Adipocyte (in vitro differentiated cells): ENCODE measurements at places on chromosomes 7 and 10.
A peak's percentile ranks its signal among the peaks of the same experiment; 100 is the strongest.

DNA sequence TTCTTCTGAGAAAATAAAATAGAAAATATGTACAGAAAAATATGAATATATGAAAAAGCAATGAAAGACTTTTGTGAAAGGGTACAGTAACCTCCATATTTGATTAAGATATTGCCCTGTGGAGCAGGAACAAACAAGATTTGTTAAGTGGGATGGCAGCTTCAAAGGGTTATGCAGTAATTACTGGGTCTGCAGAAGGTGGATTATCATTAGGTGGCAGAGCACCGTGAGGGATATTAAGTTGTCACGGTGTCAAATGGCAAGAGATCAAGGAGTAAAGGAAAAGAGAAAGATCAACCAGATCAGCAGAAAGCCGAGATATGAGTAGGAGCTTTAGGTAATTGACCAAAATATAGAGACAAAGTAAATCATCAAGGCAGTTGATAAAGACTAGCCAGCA lies 44.1 kb downstream of the DGKB start:
- no peak for DNase-seq

GRCh38 chr7:93232673-93233018 lies 480 bp downstream of the VPS50 start:
- peak; percentile 24 for DNase-seq

DNA sequence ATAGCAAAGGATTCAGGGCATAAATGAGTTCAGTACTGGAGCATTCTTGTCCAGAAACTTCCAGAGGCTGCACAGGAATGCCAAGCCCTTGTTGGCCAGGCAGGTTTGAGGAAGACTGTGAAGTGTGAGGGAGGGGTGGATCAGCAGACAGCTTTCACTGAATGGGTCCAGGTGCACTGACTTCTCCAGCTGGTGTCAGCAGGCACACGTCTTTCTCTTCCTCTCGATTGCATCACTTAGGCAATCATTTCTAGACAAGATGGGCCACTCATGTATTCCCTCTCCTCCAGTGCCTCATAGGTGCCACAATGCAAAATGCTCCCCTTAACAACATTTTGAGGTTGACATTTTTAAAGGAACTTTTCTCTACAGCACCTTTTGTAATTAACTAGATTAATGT lies 15.6 kb upstream of the PLEKHS1 start:
- peak; percentile 17 for DNase-seq

DNA sequence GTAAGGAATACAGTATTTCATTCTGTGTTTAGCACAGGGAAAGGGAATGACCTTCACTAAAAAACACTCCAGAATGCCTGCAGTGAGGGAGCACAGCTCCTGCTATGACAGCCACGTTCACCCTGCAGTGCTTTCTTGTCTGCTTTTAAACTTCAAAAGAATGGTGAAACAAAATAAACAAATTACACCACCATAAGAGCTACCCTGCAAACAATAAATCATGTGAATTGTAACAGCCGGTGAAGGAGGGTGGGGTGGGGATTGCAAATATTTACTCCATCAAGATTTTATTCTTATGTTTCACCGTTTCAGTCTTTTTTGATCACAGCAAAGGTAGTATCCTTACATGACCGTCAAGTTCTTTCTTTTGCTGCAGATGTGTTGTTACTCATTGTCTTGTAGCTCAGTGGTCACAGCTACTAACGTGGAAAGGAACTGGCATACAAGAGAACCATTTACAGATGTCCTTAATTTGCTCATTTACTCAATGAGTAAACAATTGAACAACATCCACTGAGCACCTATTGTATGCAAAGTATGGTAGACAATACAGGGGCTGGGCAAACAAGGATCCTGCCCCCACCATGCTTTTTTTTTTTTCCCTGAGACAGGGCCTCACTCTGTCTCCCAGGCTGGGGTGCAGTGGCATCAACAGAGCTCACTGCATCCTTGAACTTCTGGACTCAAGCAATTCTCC lies 4.1 kb upstream of the CHN2 start:
- no peak for DNase-seq

DNA sequence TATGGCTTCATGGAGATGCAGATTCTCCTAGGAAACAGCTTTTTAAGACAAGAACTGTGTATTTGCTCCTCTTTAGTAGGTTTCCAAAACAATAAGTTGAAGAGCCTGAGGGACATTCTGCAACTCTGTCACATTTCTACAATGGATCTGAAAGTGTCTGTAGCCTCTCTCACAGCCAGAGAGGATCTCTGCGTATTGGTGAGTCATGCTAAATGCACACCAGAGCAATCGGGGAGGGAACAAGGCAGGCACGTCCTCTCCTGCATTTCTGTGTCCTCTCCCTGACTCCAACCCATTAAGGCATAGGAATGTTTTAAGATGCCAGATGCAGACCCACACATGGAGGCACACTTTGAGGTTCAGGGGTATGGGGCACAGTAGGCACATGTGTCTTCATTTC lies 1126.4 kb upstream of the GHITM start:
- DNase-seq: peak; percentile 81

- no peak for DNase-seq
Measured at GRCh38 chr10:50452603-50453002, 171.2 kb downstream of the SGMS1 start.

GRCh38 chr7:100418930-100419659 lies 9.4 kb downstream of the ZCWPW1 start:
- peak; percentile 53 for DNase-seq

- no peak for DNase-seq
Measured at GRCh38 chr7:157501581-157501980, 164.8 kb downstream of the DNAJB6 start.

DNA sequence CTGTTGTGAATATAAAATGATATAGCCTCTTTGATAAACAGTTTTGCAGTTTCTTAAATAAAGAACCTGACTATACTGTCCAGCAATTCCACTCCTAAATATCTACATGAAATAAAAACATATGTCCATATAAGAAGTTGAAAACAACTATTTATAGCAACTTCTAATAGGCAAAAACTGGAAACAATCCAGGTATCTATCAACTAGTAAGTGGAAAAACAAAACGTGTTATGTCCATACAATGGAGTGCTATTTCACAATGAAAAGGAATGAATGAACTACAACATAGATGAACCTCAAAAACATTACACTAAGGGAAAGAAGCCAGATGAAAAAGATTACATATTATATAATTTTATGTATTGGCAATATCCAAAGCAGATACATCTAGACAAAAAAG lies 268.9 kb downstream of the CSTF2T start:
- DNase-seq: no peak

- DNase-seq: peak; percentile 67
Measured at GRCh38 chr7:121872831-121873288, at the start of gene PTPRZ1. PTPRZ1 (plus strand) TSS chr7:121873161; CDS start chr7:121873500, 339 bp downstream.

- no peak for DNase-seq
Measured at GRCh38 chr7:126988022-126988421, 264.7 kb downstream of the GRM8 start.
